ENCODE measurements at places on chromosomes 11 and 22.

- DNase-seq = no peak
These were observed at the start of gene CCDC116 for GRCh38 chr22:21632237-21632895. Gene CCDC116 (plus strand): TSS chr22:21632760. CDS start chr22:21633182, 422 bp downstream.

GRCh38 chr11:79400717-79401330 is 40.0 kb downstream of the TENM4 start:
- DNase-seq = no peak

DNA sequence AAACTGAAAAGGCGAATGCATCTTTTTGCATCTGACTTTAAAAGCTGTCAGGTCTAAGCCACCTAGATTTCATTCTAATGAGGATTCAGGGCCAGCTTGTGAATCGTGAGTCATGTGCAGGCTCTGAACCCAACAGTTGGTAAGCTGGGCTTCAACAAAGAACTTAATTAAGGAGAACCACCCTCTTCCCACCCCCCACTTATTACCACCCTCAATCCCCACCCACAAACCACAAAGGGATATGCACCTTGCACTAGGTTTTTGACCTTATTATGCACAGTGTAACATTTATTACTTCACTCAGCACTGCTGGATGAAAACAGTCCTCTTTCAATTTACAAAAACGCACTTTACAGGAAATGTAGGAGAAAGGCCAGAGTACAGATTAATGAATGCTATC is 94.1 kb upstream of the LIN7C start:
- DNase-seq = no peak

DNA sequence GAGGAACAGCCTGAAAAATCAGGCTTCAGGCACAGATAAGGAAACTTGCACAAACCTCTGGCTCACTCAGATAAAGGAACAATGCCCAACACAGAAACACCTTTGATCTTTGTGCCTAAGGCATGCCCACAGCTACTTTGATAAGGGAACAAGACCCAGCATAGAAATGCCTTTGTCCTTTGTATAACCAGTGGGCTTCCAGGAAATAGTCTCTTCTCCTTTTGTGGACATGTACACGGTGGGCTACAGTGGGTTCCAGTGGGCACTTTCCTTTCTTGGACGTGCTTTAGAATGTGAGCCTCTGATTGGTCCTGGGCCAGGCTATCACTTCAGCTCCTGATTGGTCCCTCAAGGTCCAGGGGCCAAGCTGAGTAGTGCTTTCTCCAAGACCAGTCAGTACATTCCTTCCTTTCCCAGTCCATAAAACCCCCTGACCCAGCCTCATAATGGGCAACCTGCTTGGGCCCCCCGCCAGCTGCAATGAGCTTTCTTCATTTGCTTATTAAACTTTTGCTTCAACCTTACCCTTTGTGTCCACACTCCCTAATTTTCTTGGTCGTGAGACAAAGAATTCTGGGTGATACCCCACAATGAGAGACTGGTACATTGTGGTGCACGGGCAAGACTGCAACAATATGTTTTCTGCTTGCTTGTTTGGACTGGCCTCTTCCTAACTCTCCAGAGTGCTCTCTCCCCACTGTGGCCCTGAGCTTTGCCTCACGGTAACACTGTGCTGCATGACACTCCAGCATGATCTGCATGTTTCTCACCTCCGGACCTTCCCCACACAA is 1.7 kb upstream of the CABIN1 start:
- no peak for DNase-seq

GRCh38 chr11:117097014-117097388 is 1.2 kb downstream of the SIK3 start:
- DNase-seq = no peak

DNA sequence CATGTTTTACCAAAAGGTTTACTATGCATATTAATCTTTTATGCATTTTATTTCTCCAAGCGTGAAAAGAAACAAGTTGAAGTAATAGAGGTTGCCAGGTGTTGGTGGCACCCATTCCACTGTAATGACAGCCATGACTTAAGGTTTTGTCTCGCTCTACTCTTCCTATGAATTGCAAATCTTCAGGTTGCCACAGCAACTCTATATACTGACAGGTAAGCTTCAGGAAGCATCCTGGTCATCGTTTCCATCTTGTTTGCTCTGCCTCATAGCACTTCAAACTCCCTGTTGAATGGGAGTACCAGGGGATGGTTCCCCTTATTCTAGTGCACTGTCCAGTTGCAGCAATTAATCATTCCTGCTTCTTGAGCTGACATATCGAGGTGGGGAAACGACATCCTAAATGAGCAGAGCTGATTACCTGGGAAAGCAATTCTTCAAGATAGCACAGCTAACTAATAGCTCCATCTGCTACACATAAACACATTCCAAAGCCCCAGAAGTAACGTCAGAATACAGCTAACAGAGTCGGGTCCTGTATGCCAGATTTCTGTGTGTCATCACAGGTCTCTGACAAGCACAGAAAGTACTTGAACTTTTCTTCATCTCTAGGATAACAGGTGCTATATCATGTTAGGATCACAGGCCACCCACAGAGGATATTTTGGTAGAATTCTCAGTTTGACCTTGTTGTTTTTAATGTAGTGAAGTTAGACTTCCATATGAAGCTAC is 80.3 kb downstream of the CADM1 start:
- DNase-seq = no peak

GRCh38 chr11:62863687-62864335 is 16.9 kb upstream of the SLC3A2 start:
- DNase-seq = no peak

- no peak for DNase-seq
These were observed 27.2 kb downstream of the TTC12 start for GRCh38 chr11:113341388-113342165.
